ENCODE measurements at places on chromosomes 7 and 10.

- no peak for DNase-seq
Measured at GRCh38 chr10:133087679-133088178, at the start of gene ADGRA1. TSS of gene ADGRA1 (plus strand) at chr10:133087924. CDS start at chr10:133088910, 986 bp downstream.

- no peak for DNase-seq
Measured at GRCh38 chr7:106865130-106866041, at the start of gene PIK3CG. TSS of gene PIK3CG (plus strand) at chr7:106865282. CDS start at chr7:106867562, 2,280 bp downstream.

GRCh38 chr10:53697038-53697437 is 924.5 kb upstream of the MBL2 start:
- DNase-seq = no peak

DNA sequence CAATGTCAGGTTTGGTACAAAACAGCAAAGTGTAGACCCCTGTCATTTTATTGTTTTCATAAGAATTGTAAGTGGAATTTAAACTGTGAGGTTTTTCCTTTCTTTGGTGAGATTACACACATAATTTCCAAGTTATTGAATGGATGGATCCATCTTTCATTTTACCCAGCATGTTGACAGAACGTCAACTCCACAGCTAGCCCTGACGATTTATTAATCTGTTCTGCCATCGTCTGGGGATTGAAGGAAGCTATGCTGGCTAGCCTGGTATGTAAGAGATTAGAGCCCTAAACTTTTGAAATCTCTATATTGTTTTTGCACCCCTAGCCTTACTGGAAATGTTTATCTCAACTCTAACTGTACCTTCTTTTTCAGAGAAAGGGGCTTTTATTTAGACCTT is 8.6 kb downstream of the WNT16 start:
- DNase-seq = no peak

GRCh38 chr7:41222746-41223145 is 480.1 kb downstream of the INHBA start:
- peak; percentile 18 for DNase-seq

DNA sequence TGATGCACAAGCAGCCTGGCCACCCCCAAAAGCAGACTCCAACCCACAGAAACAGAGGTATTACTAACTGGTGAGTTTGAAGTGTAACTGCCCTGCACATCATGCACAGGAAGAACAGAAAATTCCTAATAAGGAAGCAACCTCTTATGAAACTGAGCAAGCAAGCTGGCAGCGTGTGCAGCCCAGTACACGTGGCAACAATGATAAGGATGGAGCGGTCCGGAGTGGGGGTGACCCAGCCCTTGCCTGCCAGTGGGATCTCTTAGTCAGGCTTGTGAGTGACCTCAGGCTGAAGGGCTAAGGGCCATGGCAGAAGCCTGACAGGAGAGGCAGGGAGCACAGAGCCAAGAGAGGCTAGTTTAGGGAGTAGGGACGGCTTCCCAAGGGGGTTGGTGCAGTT is 22.1 kb upstream of the AOAH start:
- DNase-seq = no peak

- DNase-seq = no peak
Measured at GRCh38 chr7:93914581-93915066, 6.9 kb upstream of the GNG11 start.

DNA sequence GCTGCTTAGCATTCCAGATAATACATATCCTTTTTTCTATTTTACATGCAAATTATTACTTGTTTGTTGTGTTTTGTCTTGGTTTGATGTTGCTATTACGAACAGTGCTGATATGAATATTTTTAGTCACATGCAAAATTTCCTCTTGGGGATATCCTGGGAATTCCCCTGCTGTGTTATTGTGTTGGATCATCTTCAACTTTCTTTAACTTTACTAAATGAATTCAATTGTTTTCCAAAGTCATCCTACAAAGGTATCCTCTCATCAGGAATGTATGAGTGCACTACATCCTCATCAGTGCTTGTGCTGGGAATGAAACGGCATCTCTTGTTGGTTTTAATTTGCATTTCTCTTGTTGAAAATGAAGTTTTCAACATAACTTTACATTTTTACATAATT is 87.1 kb downstream of the AASS start:
- no peak for DNase-seq

DNA sequence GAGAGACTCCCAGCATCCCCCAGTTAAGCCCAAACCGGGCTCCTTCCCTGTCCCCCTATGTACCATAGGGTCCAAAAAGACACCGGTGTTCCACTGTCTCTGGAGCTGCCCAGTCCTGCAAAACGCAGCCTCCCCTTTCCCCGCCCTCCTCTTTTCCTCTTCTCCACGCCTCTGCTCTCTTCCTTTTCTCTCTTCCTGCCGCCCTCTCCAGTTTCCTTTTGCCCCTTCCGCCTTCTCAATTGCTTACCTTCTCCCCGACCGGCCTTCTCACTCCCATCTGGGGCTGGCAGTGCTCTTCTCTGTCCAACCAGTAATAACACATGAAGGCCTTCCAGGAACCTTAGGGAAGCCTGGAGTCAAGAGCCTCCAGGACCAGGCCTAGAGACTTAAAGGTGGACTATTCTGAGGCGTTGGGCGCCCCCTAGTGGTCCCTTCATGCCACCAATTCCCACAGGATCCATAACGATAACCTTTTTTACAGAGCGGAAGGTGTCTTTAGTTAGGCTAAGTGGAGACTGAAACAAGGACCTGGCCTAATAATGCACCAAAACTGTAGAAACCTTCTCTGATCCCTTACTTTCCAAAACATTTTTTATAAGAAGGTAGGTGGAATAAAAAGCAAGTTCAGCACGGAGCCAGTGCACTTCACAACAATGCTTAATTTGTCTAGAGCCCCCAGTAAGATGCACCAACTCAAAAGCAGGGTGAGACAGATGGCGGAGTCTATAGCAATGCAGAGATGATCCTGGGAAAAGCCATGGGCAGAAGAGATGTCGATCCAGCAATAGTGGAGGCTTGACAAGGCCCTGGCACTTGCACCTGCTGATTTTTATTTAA is 27.2 kb upstream of the MSRB2 start:
- DNase-seq = peak; percentile 78

GRCh38 chr7:96321658-96322372 is at the start of gene SLC25A13:
TSS of gene SLC25A13 (minus strand) at chr7:96322098. CDS start at chr7:96321956, 142 bp downstream.
- peak; percentile 98 for DNase-seq

- DNase-seq = peak; percentile 87
Measured at GRCh38 chr10:112663234-112664125, 216.5 kb downstream of the VTI1A start.

DNA sequence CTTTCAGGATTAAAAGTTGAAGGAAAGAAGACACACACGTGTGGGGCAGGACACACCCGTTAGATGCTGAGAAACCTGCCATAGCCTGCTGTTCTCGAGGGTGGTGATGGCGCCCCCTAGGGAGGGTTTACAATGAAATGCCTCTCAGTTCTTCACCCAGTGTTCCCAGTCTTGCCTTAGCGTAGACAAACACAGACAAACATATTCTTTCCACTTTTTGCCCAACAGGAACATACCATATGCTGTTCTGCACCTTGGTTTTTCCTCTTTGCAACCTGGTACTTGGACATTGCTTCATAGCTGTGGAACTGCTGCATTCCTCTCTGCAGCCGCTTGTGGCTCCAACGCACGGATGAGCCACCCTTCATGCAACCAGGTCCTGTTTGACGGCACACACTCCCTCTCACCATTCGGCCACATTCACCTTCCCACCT is 23.3 kb upstream of the HSPA12A start:
- no peak for DNase-seq

- no peak for DNase-seq
Measured at GRCh38 chr10:47330804-47331203, 8.6 kb downstream of the GDF2 start.

GRCh38 chr7:12256090-12256489 is 45.0 kb downstream of the TMEM106B start:
- no peak for DNase-seq

DNA sequence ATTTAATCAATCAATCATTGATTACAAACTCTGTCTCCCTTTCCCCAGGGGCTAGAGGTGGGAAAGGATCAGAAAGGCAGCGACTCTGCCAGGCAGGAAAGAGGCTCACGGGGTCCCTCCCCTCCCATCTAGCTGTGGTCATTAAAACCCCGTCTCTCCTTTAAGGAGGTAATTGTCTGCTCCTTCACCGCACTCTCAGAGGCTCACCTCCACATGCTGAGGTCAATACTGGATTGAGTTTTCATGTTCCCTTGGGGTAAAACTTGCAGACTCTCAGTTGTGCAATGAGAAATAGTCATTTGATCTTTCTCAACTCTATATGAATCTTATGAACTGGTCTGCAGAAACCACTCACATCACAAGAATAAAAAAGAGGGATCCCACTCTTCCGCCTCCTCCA is 368.8 kb downstream of the ADRA2A start:
- DNase-seq = no peak

GRCh38 chr10:75894761-75895160 is 463.3 kb downstream of the LRMDA start:
- DNase-seq = no peak

- DNase-seq = no peak
Measured at GRCh38 chr7:18902892-18903291, 214.5 kb downstream of the TWIST1 start.

DNA sequence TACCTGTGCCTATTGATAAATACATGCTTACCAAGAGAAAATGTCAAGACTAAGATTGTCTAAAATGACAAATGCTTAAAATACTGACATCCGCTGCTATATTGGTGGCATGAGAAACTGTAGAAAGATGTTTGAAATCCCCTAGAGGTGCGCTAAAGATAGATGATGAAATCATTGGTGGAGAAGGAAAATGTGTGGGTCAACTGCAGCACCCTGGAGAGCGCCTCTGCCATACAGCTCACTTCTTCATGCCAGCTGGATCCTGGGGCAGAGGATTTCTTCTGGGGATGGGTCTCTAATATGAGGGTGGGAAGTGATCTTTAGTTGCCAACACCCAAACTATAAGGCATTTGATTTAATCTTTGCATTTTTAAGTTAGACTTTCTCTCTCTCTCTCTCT is 680.4 kb upstream of the POM121L12 start:
- no peak for DNase-seq

DNA sequence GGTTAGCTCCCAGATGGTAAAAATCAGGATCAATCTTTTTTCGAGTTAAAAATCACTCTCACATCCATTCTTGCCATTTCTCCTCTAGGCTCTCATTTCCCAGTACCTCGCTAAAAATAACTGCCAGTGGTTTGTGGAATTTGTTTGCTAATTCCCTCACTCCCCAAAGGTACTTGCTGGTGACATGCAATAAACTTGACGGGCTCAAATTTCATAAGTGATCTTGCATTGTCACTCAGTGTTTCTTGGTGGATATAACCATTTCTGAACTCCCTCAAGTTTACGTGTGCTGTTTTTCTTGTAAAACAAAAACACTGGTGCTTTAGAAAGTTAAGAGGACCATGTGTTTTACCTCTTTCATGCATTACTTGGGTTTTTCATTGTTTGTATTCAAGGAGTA is 399.2 kb upstream of the MKI67 start:
- DNase-seq = no peak

- no peak for DNase-seq
Measured at GRCh38 chr10:18594574-18595156, 56.7 kb downstream of the NSUN6 start.

- no peak for DNase-seq
Measured at GRCh38 chr7:54416678-54417077, 125.5 kb upstream of the VSTM2A start.

- peak; percentile 20 for DNase-seq
Measured at GRCh38 chr7:24851786-24852185, 94.5 kb upstream of the GSDME start.

- DNase-seq = no peak
Measured at GRCh38 chr10:88069338-88069737, 205.9 kb downstream of the PTEN start.

GRCh38 chr7:19024261-19024660 is 93.2 kb downstream of the TWIST1 start:
- DNase-seq = peak; percentile 63

GRCh38 chr7:106246902-106247711 is 37.7 kb downstream of the NAMPT start:
- no peak for DNase-seq

DNA sequence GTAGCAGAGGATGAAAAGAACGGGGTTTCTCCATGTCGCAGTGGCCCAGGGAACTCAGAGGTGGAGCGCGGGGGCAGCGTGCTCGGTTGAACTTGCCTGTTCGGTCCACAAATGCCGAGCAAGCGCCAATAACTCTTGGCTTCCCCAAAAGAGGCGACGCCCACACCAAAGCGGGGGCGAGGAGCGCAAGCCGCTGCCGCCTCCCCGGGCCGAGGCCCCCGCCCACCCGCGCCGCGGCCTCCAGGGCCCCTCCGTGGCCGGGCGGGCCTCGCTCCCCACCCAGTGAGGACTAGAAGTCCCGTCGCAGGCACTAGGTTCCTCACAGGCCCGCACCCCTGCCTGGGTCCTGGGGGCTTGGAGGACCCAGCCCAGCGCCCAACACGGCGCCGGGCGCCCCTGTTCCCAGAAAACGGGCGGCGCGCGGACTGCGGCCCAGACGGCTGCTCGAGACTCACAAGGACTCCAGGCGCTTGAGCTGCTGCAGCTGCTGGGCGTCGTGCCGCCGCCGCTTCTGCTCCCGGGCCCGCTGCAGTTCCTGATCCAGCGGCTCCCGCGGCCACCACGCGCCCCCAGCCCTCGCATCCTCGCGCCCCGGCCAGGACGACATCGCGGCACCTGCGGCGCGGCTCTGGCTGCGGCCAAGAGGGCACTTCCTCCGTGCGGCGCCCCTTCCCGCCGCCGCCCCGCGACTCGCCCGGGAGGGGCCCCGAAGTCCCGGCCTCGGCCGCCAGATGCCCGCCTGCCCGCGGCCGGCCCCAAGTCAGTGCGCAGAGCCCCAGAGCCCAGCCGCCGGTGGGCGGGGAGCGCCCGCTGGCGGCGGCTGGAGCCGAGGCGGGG is 14.6 kb upstream of the FKBP9 start:
- DNase-seq = peak; percentile 89

- peak; percentile 33 for DNase-seq
Measured at GRCh38 chr10:61452655-61453641, at the start of gene TMEM26. TSS of gene TMEM26 (minus strand) at chr10:61453381. CDS start at chr10:61453081, 300 bp downstream.

DNA sequence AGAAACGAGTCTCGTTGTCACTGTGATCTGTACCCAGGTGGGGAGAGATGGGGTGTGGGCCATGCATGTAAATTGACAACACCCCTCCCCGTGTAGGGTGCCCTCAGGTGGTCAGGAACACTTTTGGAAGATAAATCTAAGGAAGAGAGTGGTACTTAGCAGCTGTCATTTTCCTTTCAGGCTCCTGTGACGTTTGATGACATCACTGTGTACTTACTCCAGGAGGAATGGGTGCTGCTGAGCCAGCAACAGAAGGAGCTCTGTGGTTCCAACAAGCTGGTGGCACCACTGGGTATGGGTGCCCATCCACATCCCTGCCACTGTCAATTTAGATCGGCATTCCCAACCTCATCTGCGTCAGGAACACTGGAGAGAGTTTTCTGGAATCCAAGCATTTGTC is 6.3 kb downstream of the ZNF862 start:
- DNase-seq = no peak

- DNase-seq = no peak
Measured at GRCh38 chr10:75720157-75720556, 288.7 kb downstream of the LRMDA start.

Measured in AG08395 (cell line).